ENCODE measurements at places on chromosomes 6 and 20.

DNA sequence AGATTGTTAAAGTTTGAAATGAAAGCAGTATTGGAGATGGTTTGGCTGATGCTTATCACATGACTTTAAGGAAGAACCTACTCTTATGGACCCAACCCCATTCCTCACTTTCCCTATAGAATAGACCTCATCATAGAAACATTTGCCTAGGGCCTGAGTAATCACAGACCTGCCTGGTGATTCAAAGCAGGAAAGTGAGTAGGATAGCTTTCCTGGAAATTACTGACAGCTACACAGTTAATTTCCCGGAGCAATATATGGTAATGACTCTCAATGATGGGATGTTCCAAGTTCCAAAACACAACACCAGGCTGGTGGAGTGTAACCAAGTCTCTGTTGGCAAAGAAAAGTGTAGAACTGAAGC, 233.8 kb downstream of the SIM1 start:
- no peak for DNase-seq

DNA sequence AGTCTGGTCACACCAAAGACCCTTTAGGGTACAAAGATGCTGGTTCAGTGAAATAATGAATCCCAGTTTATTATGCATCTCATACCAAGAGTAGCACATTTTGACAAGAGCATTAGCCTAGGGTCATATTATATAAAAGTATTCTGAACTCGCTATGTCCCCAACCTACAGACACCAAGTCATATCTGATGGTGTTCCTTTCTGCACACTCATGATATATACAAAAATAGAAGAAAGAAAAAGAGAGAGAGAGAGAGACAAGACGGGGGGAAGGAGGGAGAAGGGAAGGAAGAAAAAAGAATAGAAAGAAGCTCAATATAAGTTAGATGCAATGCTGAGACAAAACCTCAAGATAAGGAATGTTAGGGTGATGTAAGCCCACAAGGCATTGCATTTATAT, 131.1 kb downstream of the DST start:
- DNase-seq, result no peak

GRCh38 chr20:17971300-17972013, 2.6 kb downstream of the MGME1 start:
- DNase-seq, result no peak

DNA sequence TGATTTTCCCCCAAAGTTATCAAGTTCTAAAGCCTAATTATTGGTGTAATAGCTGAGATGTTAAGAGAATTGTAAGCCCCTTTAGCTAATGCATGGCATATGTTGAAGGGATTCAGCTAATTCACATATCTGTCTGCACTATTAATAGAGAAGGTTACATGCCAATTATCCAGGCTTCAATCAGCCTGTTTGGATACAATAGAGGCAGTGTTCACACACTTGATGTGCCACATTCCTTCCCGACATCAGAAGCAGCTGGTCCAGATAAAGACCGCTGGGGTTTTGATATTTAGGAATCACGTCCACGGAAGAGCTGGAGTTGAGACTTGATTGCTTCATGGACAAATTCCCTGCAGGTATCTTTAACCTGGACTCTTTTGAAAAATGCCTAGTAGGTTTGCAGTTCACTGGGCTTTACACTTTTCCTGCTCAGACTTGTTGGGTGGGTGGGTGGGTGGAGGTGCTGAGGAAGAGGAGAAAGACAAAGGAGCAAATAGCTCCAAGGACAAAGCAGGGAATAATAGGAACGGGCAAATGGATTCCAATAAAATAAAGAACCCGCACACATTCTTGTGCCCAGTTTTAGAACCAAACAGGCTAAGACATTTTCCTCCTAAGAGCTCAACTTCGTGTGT, 142.6 kb upstream of the ZNF217 start:
- no peak for DNase-seq

DNA sequence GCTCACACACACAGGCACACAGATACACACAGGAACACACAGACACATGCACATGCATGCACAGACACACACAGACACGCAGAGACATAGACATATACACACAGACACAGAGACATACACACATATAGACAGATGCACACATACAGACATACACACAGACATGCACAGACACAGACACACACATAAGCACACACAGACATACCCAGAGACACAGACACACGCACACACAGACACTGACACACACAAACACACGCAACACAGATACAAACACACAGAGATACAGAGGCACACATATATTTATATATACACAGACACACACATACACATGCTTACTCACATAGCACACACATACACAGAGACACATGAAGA, 158.4 kb downstream of the LY86 start:
- DNase-seq, result no peak

DNA sequence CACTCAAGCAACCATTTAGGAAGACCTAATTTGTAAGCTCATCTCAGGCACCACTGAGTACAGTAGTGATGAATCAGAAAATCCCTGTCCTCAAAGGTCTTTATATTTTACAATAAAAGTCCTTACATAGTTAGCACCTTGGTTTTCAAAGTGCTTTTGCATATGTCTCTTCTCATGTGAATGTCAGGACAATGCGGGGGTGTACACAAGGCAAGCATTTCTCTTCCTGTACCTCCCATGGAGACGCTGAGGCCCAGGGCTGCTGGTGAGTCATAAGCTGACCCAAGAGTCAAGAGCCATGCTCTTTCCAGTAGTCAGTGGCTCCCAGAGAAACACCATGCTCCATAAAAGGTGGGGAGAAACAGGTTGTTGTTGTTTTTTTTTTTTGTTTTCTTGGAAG, 174.0 kb downstream of the GJA10 start:
- DNase-seq, result no peak

DNA sequence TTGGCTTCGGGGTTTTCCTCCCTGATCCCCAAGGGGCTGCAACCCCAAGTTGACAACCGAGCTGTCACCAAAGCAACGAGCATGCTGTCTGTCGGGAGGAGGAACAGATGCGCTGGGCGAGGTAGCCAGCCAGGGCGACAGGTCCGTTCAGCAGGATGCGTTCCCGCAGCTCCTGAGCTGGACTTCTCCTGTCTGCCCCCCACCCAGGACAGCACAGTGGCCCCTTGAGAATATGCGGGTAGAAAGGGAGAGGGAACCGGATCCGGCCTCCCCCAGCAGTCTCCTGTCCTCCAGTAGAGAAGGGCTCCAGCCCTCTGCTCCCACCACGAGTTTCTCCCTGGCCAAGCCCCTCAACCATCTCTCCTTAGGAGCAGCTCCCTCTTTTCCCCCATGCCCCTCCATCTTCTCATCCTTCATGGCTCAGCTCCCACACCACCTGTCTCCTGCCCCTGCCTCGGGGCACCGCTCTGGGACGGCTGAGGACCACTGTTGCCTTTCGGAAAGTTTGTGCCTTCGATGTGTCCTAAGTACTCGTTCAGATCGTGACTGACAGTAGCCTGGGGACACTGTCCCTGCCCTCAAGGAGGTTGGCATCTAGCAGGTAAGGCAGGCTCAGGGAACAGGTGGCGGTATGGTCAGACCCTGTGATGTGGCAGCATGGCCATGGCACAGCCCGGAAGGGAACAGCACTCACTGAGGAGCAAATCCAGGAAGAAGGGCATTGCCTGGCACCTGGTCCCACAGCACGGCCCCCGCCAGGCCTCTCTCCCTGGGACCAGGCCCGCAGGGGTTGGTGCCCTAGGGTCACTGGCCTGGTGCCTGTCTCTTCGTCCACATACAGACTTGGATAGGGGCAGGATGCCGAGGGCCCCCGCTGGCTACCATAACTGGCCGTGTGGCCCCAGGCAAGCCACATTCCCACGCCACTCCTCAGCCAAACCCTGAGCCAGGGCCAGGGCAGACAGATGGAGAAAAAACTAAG, 96.3 kb downstream of the ASXL1 start:
- no peak for DNase-seq

GRCh38 chr6:145534989-145535388, 200.3 kb downstream of the EPM2A start:
- DNase-seq, result no peak

GRCh38 chr6:93059911-93060310, 359.4 kb downstream of the EPHA7 start:
- DNase-seq, result no peak

DNA sequence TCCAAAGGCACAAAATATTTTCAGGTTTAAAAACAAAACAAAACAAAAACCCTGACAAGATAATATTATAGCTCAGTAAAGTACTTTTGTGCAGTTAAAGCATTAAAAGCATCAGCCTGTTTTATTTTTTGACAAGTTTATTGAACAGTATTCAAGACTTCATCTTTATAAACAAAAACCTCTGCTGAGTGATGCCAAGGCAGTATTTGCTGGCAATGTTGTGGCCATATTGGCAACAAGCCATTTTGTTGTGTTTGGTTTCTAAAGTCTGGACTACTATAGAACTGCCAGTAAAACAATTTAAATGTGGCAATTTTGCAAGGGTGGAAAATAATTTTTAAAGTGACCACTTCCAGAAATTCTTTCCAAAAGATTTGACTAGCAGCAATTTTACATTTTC, 15.9 kb downstream of the CPNE1 start:
- no peak for DNase-seq

GRCh38 chr6:136962661-136963060, 40.6 kb downstream of the SLC35D3 start:
- no peak for DNase-seq

- DNase-seq, result no peak
Observed at GRCh38 chr6:148973538-148974208, 226.8 kb downstream of the UST start.

DNA sequence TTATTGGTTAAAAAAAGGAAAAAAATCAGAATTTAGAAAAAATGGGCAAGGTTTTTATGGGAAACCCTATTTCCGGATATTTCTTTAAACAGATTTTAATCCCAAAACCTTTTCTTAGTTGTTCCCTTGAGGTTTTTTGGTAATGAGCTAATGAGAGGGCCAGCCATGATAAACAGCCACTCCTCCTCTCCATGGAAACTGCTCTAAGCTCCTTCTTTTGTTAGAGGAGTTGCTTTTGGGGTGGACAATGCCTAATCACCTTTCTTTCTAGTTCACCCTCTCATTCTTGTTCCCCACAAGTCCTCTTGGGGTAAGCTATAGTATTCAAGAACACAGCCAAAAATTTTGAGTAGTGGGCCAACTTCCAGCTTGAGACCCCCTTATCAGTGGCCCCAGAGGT, 105.0 kb upstream of the FAM184A start:
- no peak for DNase-seq

DNA sequence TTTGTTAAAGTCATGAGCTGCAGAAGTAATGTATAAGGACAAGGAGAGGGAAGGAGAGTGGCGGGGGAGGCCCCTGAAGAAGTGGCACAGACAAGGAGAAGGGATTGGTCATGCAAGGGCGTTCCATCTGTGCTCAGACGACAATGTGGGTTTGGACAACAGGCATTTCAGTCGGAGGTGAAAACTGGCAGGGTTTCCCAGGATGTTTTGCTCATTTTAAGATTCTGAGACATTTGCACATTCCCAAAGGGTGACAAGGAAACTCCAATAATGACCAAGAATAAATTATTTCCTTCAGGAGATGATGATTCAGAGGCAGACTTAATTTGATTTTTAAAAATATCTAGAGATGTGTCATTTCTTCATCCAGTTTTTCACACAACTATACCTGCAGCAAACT, 181.8 kb downstream of the HIVEP2 start:
- no peak for DNase-seq

DNA sequence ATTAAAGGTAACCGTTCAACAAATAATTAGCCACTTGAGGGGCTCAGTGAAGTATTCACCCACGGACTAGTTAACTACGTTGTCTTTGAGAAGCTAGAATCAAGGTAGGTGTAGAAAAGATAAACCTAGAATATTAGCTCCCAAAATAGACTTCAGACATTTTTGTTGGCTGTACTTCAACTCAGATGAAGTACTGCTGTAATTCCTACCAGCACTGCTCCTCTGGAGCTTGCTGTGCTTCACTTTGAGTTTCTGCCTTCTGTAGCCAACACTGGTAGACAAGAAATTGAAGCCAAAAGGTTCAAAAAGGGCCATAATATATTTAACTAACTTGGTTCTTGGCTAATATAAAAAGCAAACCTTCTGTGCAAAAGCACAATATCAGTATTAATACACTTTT, 18.8 kb upstream of the SDHAF4 start:
- DNase-seq, result no peak

DNA sequence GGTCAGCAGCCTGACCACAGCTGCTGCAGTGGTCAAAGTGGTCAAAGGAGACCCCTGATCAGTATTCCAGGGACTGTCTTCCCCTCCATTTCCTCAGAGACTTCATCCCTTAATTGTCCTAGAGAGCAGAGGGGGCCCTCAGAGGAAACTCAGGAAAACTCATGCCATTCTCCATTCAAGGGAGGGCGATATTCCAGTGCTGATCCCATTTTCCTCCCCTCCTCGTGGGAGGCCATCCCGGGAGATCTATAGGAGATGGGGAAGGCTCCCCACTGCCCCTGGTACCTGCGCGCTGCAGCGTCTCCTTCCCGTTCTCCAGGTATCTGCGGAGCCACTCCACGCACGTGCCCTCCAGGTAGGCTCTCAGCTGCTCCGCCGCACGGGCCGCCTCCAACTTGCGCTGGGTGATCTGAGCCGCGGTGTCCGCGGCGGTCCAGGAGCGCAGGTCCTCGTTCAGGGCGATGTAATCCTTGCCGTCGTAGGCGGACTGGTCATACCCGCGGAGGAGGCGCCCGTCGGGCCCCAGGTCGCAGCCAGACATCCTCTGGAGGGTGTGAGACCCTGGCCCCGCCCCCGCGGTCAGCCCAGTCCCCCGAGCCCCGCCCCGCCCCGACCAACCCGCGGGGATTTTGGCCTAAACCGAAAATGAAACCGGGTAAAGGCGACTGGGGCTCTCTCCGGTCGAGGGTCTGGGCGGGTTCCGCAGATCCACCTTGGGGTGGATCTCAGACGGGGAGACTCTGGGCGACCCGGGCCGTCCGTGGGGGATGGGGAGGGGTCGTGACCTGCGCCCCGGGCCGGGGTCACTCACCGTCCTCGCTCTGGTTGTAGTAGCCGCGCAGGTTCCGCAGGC, 878 bp downstream of the HLA-C start:
- DNase-seq, result peak; percentile 74

- no peak for DNase-seq
Observed at GRCh38 chr20:3396492-3396891, 11.0 kb downstream of the DNAAF9 start.

GRCh38 chr20:6665621-6666355, 101.7 kb upstream of the BMP2 start:
- no peak for DNase-seq

DNA sequence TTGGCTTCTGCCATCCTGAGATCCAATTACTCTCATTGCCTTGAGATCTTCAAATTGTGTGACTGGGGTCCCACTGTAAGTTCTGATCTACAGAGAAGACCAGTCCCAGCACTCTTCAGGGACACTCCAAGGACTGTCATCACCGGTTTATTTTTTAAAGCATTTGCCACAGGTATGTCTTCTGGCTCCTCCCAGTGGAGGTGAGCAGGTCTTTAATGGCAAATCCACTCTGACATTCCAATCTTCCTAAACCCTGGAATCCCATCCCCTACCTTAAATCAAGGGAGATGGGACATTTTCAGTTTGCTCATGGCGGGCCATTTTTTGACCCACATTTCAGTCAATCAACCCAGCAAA, 35.2 kb upstream of the IYD start:
- no peak for DNase-seq

- DNase-seq, result no peak
Observed at GRCh38 chr20:44544263-44544662, 22.4 kb upstream of the SERINC3 start.

Data from GM12865 (cell line).